ENCODE measurements at places on chromosomes 13 and 19.

DNA sequence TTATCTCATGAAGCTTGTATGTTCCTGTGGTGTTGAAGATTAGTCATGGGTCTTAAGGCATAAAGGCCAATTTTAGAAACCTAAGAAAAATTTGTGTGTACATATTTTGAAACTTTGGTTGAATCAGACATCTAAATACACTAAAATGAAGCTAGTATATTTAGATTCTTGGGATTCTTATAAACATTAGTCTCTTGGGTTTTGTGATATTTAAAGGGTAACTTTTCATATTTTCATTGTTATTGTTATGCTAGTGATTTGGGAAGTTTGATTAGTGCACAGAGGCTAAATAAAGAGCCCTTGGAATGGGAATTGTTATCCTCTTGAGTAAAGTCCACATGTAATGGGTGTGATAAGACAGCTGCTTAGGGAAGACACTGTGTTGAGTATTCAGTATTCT, 24.5 kb downstream of the UBA2 start:
- no peak for DNase-seq

- DNase-seq, result no peak
These were observed 125.0 kb downstream of the VWA8 start for GRCh38 chr13:41835871-41836270.

- DNase-seq, result no peak
These were observed 67.1 kb downstream of the KDM4B start for GRCh38 chr19:5035793-5036697.

- DNase-seq, result no peak
These were observed 65.8 kb upstream of the RFXAP start for GRCh38 chr13:36753176-36753575.

DNA sequence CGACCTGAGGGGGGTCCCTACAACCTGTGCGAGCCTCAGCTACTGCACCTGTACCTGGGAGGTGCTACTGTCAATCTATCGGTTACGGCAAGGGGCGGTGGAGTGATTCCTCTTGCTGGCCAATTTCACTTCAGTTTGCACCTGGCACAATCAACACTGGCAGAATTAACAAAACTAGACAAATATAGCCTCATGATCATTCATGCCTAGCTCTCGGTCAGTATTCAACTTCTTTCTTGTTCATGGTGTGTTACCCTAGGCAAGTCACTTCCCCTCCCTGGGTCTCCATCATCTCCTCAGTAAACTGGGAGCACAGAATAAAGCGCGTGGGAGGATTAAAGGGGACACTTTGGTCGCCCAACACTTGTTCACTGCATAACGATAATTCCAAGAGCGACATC, 618 bp downstream of the HAUS8 start:
- DNase-seq, result no peak

- DNase-seq, result no peak
These were observed 6.7 kb upstream of the TRIM28 start for GRCh38 chr19:58536852-58537798.

GRCh38 chr13:89393758-89394304, 1722.7 kb downstream of the SLITRK5 start:
- DNase-seq, result no peak

DNA sequence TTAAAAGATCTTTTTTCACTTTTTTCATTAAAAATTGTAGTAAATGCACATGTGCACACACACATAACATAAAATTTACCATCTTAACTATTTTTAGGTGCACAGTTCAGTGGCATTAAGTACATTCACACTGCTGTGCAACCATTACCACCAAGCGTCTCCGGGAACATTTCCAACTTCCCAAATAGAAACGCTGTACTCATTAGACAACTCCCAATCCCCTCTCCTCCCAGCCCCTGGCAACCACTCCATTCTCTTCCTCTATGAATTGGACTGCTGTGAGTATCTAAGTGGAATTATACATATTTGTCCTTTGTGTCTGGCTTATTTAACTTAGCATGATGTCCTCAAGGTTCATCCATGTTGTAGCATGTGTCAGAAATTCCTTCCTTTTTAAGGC, 11.6 kb downstream of the GJB2 start:
- no peak for DNase-seq

Measured in lung microvascular endothelial cell (primary cell).